Ovary (tissue), 10 donors: ENCODE measurements at places on chromosomes 16 and 17.
A peak's percentile ranks its signal among the peaks of the same experiment; 100 is the strongest.

- peaks cover 5% of the 10 kb centered on the region for H3K4me1 ChIP-seq
- DNase-seq: no peak
- no peak overlapping the region for H3K4me3 ChIP-seq
These were observed 25.2 kb upstream of the SMPD3 start for GRCh38 chr16:68473358-68474070.

DNA sequence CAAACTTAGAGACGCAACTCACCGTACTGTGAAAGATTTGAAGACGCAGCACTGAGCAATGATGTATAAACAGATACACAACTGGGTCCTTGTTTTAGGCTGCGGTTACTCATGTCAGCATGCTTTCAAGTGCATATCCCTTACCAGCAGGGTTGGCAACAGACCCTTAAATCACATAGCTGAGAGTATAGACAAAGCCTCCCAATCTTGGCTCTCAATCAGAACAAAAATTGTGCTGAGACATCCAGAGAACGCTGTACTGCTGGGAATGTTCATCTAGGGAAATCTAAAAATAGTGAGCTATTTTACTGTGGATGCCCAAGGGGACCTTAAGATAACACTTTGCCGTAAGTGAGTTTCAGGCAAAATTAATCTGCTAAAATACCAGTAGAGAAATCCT, 84.4 kb upstream of the NUDT7 start:
- H3K27me3 ChIP-seq: no peaks in the 10 kb centered on the region
- H3K4me1 ChIP-seq: no peaks in the 10 kb centered on the region
- H3K36me3 ChIP-seq: no peaks in the 10 kb centered on the region

- no peak overlapping the region for H3K4me3 ChIP-seq
- H3K4me1 ChIP-seq: no peaks in the 10 kb centered on the region
- no peak for DNase-seq
- no peak overlapping the region for H3K27ac ChIP-seq
- no peaks in the 10 kb centered on the region for H3K36me3 ChIP-seq
- no peaks in the 10 kb centered on the region for H3K27me3 ChIP-seq
These were observed 875.2 kb upstream of the EEF2KMT start for GRCh38 chr16:5972747-5973146.

- no peaks in the 10 kb centered on the region for H3K36me3 ChIP-seq
- H3K4me1 ChIP-seq: peaks cover 4% of the 10 kb centered on the region
- H3K4me3 ChIP-seq: no peak overlapping the region
- no peaks in the 10 kb centered on the region for H3K27me3 ChIP-seq
These were observed 34.9 kb downstream of the ARHGAP27 start for GRCh38 chr17:45397796-45398195.

- H3K36me3 ChIP-seq: no peaks in the 10 kb centered on the region
- no peak for DNase-seq
- H3K4me3 ChIP-seq: no peak overlapping the region
- H3K4me1 ChIP-seq: no peaks in the 10 kb centered on the region
- no peak overlapping the region for H3K27ac ChIP-seq
These were observed 1034.5 kb upstream of the EEF2KMT start for GRCh38 chr16:6132121-6132520.

- peaks cover 11% of the 10 kb centered on the region for H3K4me1 ChIP-seq
- no peak overlapping the region for H3K27ac ChIP-seq
- H3K36me3 ChIP-seq: no peaks in the 10 kb centered on the region
- no peak for DNase-seq
- no peak overlapping the region for H3K4me3 ChIP-seq
These were observed 12.9 kb downstream of the PRSS22 start for GRCh38 chr16:2845116-2845515.

- H3K27ac ChIP-seq: peak overlapping the region; percentile 98
- DNase-seq: peak; percentile 76
- H3K4me3 ChIP-seq: peak overlapping the region; percentile 94
- no peaks in the 10 kb centered on the region for H3K27me3 ChIP-seq
- H3K36me3 ChIP-seq: no peaks in the 10 kb centered on the region
- peaks cover 2% of the 10 kb centered on the region for H3K4me1 ChIP-seq
These were observed 802 bp upstream of the TOB1 start for GRCh38 chr17:50866950-50867362.

DNA sequence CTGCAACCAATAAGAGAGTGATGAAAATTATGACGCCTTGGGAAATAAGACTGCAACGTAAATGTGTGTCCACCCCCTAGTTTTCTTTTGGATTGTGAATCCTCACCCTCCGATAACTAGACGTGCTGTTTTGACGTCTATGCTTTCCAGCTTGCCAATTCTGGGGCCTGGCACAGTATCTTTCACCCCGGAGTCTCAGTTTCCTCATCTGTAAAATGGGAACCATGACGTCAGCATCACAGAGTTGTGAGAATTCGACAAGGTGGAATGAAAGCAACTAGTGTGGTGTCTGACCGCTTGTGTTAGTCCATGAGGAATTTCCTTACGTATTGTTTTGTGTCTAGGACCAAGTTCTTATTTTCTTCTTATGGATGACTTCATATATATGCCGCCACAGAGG, 37.7 kb downstream of the WWOX start:
- no peak for DNase-seq
- H3K4me1 ChIP-seq: no peaks in the 10 kb centered on the region
- H3K36me3 ChIP-seq: no peaks in the 10 kb centered on the region

DNA sequence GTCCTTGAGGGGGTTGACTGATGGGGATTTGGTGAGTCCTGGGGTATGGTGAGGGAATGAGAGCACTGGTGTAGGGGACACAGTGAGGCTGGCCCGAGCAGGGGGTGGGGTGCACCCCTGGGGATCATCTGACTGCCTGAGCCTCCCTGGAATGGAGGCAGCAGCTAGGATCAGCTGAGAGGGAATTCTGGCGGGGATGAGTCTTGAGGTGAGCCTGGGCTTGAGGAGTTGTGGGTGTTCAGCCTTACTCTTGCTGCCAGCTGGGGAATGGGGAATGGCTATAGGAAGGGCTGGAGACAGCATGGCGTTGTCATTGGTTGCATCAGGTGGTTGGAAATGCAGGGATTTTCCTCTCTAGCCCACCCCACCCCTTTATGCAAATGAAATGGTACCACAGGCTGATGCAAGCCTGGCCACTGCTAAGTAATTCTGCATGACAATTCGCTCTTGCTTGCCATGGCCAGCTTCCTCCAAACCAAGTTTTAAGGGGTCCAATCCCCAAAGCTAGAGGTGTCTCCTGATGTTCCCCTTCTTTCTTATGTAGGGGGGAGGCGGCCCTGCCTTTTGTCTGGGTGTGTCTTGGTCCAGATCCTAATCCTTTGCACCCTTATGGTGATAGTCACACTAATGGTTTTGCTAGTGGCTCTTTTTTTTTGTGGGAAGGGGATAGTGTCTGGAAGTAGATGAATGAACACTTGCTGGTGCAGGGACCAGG, 7.5 kb downstream of the NFE2L1 start:
- no peak overlapping the region for H3K4me3 ChIP-seq
- no peak for DNase-seq
- H3K27me3 ChIP-seq: no peaks in the 10 kb centered on the region
- peaks cover 30% of the 10 kb centered on the region for H3K4me1 ChIP-seq
- H3K27ac ChIP-seq: no peak overlapping the region

- no peaks in the 10 kb centered on the region for H3K27me3 ChIP-seq
- H3K36me3 ChIP-seq: no peaks in the 10 kb centered on the region
- no peak for DNase-seq
- no peak overlapping the region for H3K4me3 ChIP-seq
- H3K4me1 ChIP-seq: peaks cover 18% of the 10 kb centered on the region
These were observed 76.3 kb upstream of the ZNF469 start for GRCh38 chr16:88306411-88306810.

DNA sequence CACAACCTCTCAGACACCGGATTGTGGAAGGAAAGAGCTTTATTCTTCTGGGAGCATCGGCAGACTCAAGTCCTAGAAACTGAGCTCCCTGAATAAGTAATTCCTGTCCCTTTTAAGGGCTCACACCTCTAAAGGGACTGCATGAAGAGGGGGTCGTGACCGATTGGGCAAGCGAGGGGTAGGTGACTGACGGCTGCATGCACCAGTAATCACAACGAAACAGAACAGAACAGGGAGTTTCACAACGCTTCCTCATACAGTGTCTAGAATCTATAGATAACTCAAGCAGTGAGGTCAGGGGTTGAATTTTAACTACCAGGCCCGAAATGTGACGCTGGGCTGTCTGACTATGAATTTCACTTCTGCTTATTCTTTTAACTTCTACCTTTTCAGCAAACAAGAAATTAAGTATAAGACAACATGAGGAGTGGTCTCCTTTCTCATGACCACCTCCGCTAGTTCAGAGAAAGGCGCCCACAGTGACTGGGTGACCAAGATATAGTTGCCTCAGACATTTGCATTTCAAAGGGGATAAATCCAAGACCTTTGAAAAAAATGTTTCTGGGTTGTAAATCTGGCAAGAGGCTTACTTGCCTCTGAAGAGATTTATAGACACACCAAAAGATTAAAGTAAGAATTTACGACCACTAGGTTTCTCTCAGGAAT, 88.4 kb upstream of the ATF7IP2 start:
- no peak overlapping the region for H3K27ac ChIP-seq
- no peak overlapping the region for H3K4me3 ChIP-seq
- DNase-seq: no peak
- H3K27me3 ChIP-seq: no peaks in the 10 kb centered on the region
- H3K36me3 ChIP-seq: no peaks in the 10 kb centered on the region

GRCh38 chr17:83084621-83085056, 5.2 kb downstream of the METRNL start:
- DNase-seq: no peak
- H3K27ac ChIP-seq: no peak overlapping the region
- no peak overlapping the region for H3K4me3 ChIP-seq
- H3K27me3 ChIP-seq: no peaks in the 10 kb centered on the region
- H3K36me3 ChIP-seq: no peaks in the 10 kb centered on the region

DNA sequence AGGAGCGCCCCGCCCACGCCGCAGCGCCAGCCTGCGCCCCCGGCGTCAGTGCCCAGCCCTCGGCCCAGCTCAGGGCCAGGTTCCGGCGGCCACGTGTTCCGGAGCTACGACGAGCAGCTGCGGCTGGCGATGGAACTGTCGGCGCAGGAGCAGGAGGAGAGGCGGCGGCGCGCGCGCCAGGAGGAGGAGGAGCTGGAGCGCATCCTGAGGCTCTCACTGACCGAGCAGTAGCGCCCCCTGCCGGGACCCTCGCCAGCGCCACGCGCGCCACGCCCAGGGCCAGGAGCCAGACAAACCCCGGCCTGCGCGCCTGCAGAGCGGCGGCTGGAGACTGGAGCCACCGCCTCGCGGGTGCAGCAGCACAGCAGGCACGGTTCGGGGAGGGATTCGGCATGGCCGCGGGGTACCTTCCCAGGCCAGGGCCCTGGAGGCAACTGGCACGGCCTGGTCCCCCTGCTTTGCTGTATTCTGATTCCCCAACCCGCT, 9.3 kb downstream of the CORO6 start:
- peak; percentile 92 for DNase-seq
- H3K4me3 ChIP-seq: no peak overlapping the region
- no peaks in the 10 kb centered on the region for H3K27me3 ChIP-seq
- peaks cover 17% of the 10 kb centered on the region for H3K4me1 ChIP-seq

- H3K27ac ChIP-seq: no peak overlapping the region
- no peaks in the 10 kb centered on the region for H3K36me3 ChIP-seq
- H3K4me1 ChIP-seq: peaks cover 3% of the 10 kb centered on the region
- H3K27me3 ChIP-seq: no peaks in the 10 kb centered on the region
- no peak for DNase-seq
These were observed 126.6 kb downstream of the C16orf95 start for GRCh38 chr16:87190288-87191230.

DNA sequence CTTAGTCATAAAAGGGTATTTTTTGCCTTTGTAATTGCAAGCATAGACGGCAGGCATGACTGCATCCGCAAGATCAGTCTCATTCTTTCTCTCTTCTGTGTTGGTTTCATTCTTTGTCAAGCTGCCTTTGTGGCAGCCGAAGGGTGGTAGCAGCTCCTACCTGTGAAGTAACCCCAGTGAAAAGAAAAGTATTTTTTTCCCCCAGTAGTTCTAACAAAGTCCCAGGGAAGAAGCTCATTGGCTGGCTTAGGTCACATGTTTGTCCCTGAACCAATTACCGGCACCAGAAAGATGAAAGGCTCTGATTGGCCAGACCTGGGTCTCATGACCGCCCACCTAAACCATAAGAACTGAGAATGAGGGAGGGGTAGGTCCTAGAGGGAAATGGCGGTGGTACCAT, 110.7 kb downstream of the RAP1GAP2 start:
- DNase-seq: no peak
- H3K36me3 ChIP-seq: no peaks in the 10 kb centered on the region
- H3K27me3 ChIP-seq: no peaks in the 10 kb centered on the region
- H3K4me1 ChIP-seq: no peaks in the 10 kb centered on the region

DNA sequence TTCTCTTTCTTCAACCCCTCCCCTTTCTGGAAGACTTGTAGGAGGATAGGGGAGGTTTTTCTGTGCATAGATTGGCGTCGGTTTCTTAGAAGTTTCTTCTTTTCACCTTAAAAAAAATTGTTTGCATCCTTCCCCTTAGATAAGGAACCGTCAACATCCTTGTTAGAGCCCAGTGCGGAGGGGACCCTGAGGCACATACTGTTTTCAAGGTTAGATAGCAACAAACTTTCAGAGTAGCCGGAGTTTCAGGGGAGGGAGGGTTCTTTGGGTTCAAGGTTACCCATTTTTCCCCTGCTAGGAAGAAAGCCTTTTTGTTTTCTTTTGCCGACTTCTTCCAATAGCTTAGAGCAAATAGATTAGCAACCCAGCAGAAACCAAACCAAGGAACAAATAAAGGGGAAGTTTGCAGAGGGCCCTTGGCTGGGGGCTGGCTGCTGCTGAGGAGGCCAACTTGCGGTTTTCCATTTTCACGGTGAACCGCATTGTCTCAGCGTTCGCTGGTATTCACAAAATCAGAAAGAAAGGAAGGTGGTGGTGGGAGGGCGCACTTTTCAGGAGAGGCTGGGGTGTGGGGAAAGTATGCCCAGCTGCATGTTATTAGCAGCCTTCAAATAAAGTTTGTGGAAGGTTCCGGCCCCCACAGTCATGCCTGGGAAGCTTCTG, 28.8 kb downstream of the MSI2 start:
- peak overlapping the region; percentile 7 for H3K4me3 ChIP-seq
- DNase-seq: peak; percentile 61
- peaks cover 36% of the 10 kb centered on the region for H3K4me1 ChIP-seq
- no peaks in the 10 kb centered on the region for H3K36me3 ChIP-seq
- peak overlapping the region; percentile 58 for H3K27ac ChIP-seq

DNA sequence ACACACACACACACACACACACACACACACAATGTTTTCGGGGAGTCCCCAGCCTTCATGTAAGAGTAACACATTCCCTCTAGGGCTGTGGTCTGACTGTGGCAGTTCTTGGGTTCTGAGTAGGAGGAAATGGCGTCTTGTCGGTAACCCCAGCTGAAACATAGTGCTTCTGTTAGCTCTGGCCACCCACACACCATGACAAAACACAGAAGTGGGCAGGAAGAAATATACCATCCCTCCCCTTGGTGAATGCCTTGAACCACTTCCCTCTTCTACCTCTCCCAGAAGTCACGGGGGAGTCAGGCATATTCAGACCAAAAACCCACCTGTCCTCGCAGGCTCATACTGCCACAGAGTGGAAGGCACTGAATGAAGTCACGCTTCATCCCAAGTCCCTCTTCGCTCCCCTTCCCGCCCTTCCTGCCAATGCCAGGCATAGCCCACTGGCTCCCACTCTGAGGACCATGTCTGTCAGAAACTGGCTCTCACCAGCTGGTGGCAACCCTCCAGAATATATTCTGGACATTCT, 11.5 kb downstream of the SLC35B1 start:
- H3K4me3 ChIP-seq: no peak overlapping the region
- no peak overlapping the region for H3K27ac ChIP-seq
- peaks cover 3% of the 10 kb centered on the region for H3K4me1 ChIP-seq
- no peaks in the 10 kb centered on the region for H3K27me3 ChIP-seq
- no peaks in the 10 kb centered on the region for H3K36me3 ChIP-seq

- H3K4me1 ChIP-seq: peaks cover 5% of the 10 kb centered on the region
- no peaks in the 10 kb centered on the region for H3K27me3 ChIP-seq
- no peaks in the 10 kb centered on the region for H3K36me3 ChIP-seq
- no peak for DNase-seq
These were observed 26.8 kb downstream of the GNA13 start for GRCh38 chr17:65029605-65030336.
